ENCODE measurements at places on chromosomes 4 and X.
A peak's percentile ranks its signal among the peaks of the same experiment; 100 is the strongest.

- no peak for DNase-seq
Measured at GRCh38 chr4:109826719-109827118, 1.1 kb upstream of the RRH start.

- DNase-seq = no peak
Measured at GRCh38 chr4:169098054-169098497, 88.0 kb upstream of the CBR4 start.

- DNase-seq = no peak
Measured at GRCh38 chr4:42512226-42512625, 114.9 kb downstream of the SHISA3 start.

- DNase-seq = no peak
Measured at GRCh38 chrX:47216393-47216925, 2.0 kb upstream of the CDK16 start.

- DNase-seq = no peak
Measured at GRCh38 chr4:54372951-54373350, 143.9 kb downstream of the PDGFRA start.

GRCh38 chr4:139794158-139794954 lies 128.7 kb downstream of the MGST2 start:
- no peak for DNase-seq

DNA sequence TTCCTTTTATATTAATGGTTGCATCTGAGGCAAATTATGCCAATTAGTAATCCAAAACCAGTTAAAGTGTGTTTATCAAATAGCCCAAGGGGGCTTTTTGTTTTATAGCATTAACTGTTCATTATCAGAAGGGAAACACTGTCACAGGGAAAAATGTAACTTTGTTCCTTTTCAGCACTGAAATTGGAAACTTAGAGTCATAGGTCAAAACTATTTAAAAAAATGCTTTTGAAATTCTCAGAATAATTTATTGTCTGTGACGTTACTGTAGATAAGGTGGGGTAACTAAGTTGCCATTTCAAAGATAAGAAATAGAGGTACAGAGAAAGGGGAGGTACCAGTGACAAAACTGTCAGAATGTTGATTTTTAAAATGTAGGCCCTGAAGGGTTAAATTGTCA lies 129.3 kb downstream of the AKAP4 start:
- DNase-seq = no peak

GRCh38 chrX:21926527-21927278 lies 13.8 kb upstream of the SMS start:
- no peak for DNase-seq

DNA sequence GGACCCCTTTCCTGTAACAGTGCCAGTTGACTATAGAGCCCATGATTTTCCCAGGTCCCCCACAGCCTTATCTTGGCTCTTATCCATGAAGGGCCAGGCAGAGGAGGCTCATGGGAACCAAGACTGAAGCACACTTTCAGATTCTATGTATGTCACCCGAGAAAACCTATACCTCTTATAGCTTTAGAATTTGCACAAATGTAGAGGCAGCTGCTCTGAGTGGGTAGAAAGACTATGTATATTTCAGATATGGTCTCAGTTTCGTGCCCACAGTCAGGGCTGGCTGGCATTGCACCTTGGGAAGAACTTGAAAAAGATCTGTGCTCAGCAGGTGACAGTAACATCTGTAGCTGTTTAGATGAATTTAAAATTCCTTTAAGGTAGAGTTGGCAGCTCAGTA lies 8.3 kb upstream of the LNX1 start:
- no peak for DNase-seq

GRCh38 chr4:41360214-41360920 lies 103.6 kb downstream of the UCHL1 start:
- DNase-seq = peak; percentile 60

- no peak for DNase-seq
Measured at GRCh38 chrX:49879656-49880277, 483 bp downstream of the USP27X start.

DNA sequence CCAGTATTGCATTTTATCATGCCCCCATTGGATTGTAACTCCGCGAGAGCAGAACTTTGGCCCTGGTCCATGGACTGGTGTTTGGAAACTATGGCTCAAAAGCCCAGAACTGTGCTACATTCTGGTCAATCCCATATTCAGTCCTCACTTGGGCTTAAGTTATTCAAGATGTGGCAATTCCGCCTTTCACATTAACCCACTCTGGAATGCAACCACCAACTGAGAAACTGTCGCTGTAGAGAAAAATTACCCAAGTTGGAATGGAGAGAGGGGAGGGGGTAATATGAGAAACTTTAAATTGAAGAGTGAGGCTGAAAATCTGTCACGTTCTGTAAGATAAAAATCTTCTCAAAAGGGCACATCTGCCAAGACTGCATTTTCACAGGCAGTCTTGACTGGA lies 189.6 kb upstream of the NHS start:
- no peak for DNase-seq

GRCh38 chrX:108216919-108217571 lies 125.5 kb downstream of the ATG4A start:
- no peak for DNase-seq

DNA sequence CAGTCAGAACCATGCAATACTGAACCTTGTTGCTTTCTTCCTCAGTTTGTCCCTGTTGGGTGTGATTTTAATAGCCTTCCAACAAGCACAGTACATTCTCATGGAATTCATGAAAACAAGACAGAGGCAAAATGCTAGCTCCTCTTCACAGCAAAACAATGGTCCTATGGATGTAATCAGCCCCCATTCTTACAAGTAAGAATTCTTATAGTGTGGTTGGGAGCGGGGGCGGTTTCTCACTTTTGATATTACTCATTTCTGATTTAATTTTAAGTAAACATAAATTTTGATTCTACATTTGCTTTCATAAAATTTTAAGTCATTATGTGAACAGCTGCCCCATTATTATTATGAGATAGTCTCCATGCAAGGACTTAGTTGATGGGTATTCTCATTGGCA lies 80.8 kb upstream of the TLR2 start:
- no peak for DNase-seq

DNA sequence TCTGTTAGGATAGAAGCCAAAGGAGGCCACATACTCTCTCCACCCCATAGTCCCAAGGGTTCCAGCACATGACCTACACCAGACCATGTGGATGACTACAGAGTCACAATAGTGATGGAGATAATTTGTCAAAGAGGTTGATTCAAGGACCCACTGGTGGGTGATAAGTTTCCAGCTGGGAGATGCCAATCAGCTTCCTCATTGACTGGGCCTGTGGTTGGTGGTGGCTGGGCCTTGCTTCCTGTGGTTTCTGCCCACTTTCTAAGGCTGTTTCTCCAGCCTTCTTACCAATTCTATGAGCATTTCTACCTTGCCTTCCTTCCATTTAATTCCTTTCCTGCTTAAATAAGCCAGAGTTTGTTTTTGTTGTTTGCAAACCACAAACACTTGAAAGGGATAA lies 95.5 kb upstream of the CPEB2 start:
- DNase-seq = no peak

DNA sequence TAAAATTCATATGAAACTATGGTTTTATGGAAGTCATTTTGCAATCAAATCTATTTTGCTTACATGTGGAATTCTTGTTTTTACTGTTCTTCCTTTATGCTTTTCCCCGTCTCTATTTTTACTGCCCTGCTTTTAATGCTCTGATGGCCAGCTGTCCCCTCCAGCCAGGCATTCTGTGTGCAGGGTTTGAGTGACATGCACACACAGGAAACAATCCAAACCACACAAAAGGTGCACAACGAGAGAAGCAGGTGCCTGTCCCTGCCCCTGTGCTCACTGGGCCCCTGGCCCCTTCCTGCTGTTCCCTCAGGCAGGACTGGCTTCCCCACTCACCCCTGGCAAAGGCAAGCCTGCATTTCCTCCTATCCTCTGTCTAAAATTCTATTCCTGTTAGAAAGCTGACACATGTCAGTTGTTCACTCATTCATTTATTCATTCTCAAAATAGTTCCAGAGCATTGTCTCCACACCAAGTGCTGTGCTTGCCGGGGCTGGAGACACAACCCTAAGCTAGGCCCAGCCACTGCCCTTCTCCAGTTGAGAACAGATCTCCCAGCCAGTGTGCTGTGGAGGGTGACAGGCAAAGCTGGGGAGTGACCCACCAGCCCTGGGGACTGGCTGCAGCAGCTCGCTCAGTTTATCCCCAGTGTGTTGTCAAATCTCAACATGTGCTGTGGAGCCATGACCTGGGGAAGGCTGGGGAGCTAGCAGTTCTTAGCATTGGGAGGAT lies 346.3 kb downstream of the FBXW7 start:
- no peak for DNase-seq

- DNase-seq = no peak
Measured at GRCh38 chr4:123297836-123298235, 98.8 kb upstream of the SPRY1 start.

- DNase-seq = no peak
Measured at GRCh38 chr4:27397886-27398285, 537.2 kb downstream of the STIM2 start.

DNA sequence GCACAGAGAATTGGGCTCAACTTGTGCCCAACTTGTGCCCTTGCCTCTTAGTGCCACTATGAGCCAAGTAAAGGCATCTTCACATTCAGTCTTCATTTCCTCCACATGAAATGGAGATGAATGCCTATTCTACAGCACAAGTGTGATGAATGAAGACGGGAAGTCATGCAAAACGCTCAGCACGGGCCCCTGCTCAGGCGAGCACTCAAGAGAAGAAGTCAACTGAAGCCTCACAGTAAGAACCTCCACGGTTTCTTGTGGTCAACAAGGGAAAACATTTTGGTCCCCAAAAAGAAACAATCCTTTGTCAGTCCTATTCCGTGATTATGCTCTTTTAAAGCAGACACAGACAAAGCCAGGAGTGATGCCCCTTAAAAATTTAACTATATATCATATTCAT lies 87.0 kb downstream of the IRF2 start:
- no peak for DNase-seq

DNA sequence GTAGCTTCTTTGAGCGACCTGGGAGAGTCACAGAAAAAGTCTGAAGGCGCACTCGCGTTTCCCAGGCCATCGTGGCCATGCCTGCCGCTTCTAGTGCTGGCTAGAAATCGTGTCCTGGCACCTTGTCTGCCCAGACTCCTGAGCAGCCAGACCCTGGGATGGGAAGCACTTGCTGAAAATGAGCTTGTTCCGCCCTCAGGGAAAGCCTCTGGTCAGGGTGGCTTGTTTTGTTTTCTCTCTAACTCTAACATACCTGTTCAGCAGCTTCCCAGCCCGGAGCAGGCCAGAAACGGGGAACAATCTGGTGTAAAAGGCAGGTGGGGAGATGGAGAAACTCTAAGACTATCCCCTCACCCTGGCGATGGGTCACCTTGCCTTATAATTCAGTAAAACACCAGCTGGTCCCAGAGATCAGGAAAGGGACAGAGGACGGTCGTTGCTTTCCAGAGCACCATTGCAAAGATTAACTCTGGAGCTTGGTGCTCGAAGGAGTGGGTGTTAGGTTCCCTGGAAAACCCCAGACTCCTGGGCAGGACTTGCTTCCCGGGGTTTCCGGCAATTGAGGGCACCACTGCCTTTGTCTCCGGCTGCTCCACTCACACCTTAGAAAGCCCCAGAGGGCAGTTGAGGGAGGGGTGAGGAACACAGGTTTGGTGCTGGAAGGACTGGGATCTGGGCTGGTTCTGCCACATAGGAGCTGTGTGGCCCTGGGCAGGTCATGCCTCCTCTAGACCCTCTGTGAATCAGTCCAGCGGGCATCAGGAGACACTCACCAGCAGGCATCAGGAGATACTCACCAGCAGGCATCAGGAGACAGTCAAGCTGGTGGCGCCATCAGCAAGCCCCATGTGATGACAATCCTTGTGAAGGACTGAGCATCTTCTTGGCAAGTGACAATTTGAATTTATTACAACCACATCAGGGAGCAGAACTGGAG lies 4.5 kb upstream of the SH3TC1 start:
- no peak for DNase-seq

- DNase-seq = no peak
Measured at GRCh38 chr4:158588777-158589176, 67.1 kb downstream of the RXFP1 start.

- no peak for DNase-seq
Measured at GRCh38 chr4:10192331-10192730, 75.7 kb upstream of the WDR1 start.

GRCh38 chr4:186642998-186643397 lies 80.7 kb downstream of the FAT1 start:
- DNase-seq = no peak

DNA sequence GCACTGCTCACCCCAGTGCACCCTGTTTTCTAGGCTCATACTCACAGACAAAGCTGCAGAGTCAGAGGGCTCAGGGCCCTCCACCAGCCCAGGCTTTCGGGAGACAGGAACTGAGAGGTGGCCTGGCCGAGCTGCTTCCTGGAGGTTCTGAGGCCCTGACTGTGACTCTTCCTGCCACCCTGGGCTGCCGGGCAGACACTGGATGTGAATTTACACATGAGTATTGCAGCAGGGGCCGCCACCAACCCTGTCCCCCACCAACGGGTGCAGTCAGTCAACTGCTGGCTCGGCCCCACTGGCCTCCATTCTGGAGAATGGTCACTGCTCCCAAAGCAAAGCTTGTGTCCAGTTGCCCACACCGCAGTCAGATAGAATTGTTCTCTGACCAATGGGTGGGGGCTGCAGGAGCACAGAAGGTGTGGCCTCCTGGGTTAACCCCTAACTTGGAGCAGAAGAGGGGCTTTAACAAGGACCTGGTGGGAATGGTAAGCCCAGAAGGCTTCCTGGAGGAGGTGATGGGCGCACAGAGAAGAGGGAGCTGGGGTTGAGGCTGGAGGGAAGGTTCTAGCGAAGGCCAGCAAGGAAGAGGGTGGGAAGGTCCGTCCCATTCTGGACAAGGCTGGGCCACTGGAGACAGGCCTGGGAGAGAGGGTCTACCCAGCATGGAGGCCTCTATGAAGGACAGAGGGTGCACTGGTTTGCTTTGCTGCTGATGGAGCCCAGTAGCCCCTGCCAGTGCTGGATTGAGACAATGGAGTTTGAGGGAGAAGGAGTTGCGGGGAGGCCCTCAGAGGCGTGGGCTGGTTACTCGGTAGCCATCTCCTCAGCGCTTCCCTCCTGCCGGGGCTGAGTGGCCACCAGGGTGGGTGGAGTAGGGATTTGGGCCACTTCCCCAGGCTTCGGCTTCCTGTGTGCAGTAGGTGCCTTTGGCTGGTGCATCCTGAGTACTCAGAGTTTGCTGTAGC lies 135.3 kb downstream of the CPZ start:
- DNase-seq = no peak

- no peak for DNase-seq
Measured at GRCh38 chrX:22698151-22698550, 301.6 kb upstream of the DDX53 start.

DNA sequence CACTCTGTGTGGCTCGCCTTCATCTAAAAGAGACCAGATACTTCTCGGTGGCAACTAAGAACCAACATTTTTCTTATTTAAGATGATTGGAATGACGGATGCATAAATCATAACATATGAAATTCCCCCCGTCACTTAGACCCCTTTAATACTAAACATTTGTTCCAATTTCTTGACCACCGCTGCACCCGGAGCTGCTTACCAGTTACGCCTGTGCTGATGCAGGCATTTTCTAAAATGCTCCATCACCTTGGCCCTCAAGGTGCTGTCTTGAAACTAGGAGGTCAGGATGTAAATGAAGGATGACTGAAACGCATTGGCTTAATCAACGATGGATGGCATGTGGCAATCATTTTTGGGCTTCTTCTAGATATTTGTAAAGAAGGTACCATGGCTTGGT lies 130.0 kb downstream of the CPZ start:
- no peak for DNase-seq

GRCh38 chrX:30313322-30313721 lies 4.1 kb upstream of the NR0B1 start:
- DNase-seq = no peak

GRCh38 chr4:71659979-71660378 lies 123.9 kb downstream of the GC start:
- DNase-seq = no peak
